GM03348 (cell line): ENCODE measurements at places on chromosomes 12 and 14.

DNA sequence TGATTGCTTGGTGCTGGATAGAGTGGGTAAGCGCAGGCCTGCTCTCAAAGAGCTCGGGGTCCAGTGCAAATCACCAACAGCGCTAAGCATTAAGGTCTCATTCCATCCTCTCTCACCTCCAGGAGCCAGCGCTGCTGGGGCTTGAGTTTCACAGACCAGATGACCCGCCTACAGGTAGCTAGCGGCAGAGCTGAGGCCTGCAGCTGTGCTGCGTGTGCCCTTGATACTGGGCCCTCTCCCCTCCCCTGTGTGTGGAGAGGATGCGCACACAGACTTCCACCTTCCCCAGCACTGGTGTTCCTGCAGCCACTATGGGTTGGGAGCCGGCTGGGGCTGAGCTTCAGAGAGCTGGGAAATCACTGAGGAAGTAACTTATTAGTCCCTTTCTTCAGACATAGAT is 149.9 kb downstream of the CALM1 start:
- DNase-seq: no peak

DNA sequence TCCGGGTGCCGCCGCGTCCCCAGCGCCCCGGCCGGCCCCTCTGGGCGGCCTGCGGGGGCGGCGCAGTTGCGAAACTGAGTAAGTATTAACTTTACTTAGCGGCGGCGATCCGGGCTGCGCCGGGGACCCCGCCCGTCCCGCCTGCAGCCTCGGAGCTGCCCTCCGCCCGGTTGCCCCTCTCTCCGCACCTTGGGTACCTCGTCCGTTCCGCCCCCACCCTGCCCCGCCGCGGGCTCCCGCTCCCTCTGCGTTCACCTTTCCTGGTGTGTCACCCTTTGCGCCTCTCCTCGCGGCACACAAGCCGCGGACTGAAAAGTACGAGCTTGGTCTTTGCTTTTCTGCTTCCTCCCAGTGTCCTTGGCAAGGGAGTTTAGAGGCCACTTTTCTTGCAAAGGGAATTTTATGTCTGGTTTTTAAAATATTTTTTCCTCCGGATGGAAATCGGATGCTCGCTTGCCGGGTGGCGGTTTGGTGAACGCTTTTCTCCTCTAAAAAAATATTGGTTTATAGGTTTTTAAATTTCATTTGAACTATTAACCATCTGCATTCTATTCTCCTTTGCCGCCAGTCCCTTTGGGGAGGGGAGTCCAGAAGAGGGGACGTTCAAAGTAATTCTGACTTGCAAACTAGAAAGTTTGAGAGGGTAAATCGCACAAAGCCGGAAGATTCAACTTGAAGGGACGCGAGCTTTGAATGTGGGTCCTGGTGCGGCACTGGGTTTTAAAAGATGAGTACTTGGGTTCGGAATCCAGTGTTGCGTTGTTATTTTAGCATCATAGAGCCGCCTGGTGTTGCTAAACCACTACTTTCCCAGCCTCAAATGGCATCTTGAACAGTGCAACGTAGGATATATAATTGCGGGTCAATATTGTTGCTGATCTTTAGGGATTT is 834 bp downstream of the RASSF8 start:
- peak; percentile 78 for DNase-seq

DNA sequence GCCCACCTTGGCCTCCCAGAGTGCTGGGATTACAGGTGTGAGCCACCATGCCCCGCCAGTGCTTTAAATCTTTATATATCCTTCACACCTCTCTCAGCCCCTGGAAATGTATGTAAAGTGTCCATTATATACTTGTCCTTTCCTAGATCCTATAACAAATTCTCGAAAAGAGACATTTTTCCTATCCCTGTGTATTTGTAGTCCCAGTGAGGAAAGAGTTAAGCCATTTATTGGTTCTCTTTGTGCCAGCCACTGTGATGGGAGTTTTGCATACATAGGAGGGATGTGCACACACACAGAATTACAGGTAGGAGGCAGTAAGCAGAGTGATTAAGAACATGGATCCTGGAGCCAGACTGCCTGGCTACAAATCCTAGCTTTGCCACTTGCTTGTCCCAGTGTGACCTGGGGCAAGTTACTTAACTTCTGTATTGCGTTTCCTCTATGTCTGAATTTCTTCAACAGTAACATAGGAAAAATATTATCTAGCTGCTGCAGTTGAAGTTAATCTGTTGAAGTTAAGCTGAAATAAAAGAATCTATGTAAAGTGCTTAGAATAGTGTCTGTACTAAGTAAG is 2.1 kb upstream of the RABGGTA start:
- DNase-seq: no peak

DNA sequence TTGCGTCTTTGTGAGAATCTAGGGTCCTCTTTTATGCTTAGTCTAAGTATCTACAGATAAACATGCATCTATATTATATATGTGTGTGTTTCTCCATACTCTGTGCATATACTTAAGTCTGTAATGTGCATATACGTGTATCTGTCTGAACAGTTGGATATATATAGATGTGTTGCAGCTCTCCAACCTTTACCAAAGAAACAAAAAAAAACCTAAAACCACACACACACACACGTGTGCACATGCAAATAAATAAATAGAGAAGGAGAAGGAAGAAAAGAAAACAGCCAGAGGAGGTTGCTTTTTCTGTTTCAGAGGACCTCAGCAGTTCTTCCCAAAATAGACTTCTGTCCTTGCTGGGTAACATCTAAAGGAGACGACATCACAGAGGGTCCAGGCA is 244.9 kb downstream of the CACNA1C start:
- DNase-seq: no peak

DNA sequence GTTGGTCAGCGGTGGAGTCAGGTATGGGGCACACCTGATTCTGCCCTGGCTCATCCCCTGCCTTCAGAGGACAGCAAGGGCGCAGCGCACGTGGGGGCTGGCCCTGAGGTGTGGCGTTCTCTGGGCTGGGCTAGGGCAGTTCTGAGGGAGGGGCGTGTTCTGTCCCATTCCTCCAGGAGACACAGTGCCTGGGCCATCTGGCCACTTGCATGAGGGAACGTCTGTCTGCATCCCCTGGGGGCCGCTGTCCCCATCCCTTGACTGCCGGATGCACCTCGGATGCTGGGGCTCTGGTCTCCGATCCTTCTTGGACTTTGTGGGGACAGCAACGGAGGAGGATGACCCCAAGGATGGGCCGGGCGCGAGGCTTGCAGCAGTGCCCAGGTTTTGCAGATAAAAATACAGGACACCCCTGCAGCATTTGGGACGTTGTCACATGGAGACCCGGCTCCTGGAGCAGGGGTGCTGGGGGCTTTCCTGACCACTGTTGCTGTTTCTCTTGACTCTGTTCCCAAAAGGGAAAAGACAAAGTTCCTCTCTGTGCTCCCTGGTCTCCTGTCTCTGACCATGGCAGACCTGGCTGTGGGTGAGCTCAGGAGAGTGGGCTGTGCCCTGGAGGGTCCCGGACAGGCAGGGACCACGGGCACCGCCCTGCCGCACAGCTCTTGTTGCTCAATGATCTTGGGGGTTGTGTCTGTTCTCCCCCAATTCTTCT is 6.9 kb downstream of the MTA1 start:
- DNase-seq: no peak

DNA sequence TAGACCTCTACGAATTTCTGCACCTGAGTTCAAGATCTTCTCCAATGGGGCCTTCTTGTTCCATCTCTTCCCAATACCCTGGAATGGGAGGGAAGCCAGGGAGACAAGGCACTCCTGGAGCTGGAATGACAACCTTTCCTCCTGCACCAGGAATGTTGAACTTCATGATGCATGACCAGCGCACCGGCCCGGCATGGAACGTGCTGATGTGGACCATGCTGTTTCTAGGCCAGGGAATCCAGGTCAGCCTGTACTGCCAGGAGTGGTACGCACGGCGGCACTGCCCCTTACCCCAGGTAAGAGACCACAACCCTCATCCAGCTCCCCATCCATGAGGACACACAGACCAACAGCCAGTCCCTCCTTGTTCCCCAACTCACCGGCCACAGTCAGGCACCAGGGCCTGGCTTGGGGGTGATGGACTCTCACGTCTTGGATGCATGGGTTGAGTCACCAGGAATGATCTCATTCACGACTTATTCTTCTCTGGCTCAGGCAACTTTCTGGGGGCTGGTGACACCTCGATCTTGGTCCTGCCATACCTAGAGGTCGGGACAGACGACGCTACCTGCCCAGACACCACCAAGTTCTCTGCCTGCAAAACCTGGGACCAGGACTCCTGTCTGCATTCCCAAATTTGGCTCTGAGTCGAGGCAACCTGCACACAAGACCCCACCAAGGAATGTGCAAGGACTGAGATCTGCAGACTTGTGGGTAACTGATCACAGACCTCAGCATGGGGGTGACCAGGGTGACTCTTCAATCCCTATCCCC is 20.5 kb downstream of the SOAT2 start:
- peak; percentile 66 for DNase-seq

DNA sequence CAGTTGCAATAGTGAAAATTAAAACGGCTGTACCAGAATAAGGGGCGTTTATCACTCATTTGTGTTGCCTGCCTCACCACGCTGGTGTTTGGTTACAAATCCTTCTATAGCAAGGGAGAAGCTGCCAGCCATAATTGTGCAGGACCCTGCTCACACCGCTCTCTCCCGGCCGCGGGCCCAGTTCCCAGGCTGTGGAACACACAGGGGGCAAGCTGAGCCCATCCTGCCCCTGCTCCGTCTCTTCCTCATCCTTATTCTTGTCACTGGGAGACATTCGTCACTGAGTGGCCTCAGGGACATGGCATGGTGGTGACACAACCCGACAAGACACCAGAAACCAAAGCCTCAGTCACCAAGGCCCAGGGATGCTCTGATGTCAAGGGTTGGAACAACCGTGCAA is 116.3 kb upstream of the FKBP4 start:
- DNase-seq: no peak

- no peak for DNase-seq
Measured at GRCh38 chr12:127043731-127044130, 1223.2 kb upstream of the TMEM132C start.

DNA sequence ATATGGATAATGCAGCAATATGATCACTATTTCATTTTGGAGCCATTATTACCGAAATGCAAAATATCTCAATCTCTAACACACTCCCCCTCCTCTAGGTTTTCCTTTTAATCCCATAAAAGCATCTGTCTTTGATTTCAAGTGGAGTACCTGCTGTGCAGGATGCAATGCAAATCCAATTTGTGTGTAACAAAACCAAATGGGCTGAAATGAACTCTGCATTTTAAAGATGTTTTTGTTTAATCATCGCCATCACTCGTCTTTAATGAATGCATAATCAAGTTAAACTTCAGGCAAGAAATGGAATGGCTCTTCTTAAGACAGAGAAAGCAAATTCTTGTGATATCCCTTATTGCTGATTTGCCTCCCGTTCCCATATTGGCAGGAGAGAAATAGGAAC is 114.3 kb downstream of the SLC15A5 start:
- DNase-seq: no peak

DNA sequence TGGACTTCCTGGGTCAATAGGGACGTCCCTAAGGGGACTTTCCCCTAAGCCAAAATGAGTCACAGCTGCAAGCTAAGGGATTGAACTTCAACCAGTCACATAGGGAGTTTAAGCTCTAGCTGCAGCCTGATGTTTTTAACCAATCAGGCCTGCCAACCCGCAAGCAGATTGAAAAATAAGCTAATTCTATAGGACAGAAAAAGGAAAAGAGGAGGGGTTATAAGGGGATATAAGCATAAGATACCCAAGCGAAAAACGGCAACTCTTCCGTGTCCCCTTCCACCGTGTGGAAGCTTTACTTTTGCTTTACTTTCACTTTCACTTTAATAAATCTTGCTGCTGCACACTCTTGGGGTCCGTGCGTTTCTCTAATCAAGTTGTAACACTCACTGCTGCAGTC is 24.4 kb downstream of the ATP23 start:
- no peak for DNase-seq

- DNase-seq: no peak
Measured at GRCh38 chr14:49945448-49946319, 52.8 kb downstream of the ARF6 start.

GRCh38 chr12:124194893-124195566 is 99.9 kb upstream of the RFLNA start:
- no peak for DNase-seq

DNA sequence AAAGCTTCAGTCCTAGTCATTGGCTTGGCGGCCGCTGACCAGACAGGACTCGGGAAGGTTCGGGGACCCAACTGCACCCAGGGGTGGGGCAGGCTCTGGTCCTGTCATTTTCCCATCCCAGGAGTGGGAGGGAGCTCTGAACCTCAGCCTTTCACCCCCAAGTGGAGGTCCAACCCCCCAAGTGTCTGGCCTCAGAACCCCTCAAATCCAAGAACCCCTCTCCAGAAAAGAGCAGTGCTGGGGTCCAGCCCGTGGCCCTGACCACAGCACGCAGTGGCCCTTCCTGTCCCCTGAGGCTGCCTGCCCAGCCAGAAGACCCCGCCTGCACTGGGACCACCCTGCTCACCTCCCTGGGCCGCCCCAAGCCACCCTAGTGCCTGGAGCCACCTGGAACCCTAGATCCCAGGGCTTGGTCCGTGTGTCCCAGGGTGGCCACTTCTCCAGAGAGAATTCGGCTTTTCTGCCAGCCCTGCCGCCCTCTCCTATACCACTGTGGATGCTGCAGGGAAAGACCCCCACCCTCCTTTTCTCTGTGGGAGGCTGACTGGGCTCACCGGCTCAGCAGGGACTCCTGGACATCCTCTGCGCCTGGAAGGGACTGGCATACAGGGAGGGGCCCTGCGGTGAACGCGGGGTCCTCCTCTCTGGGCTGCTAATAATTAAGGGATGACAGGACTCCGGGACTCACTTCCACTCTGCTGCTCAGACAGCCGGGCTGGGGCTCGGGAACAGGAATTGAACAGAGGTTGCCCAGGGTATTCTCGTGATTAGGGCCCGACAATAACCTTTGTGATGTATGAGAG is 326.9 kb upstream of the SFSWAP start:
- no peak for DNase-seq
